Activated T-helper 1 cell treated with anti-CD3 and anti-CD28 coated beads, Interleukin-12 subunit alpha, Interleukin-12 subunit beta, Interleukin-2, Interleukin-4 antibody, amounts not matched to agents 30 ng/mL and 10 ng/mL and 1 ng/mL, durations not matched to agents 14 hours and 24 hours and 36 hours (primary cell): ENCODE measurements at places on chromosomes 13 and 19.

- DNase-seq = no peak
Observed at GRCh38 chr13:113009743-113010509, 40.9 kb downstream of the MCF2L start.

DNA sequence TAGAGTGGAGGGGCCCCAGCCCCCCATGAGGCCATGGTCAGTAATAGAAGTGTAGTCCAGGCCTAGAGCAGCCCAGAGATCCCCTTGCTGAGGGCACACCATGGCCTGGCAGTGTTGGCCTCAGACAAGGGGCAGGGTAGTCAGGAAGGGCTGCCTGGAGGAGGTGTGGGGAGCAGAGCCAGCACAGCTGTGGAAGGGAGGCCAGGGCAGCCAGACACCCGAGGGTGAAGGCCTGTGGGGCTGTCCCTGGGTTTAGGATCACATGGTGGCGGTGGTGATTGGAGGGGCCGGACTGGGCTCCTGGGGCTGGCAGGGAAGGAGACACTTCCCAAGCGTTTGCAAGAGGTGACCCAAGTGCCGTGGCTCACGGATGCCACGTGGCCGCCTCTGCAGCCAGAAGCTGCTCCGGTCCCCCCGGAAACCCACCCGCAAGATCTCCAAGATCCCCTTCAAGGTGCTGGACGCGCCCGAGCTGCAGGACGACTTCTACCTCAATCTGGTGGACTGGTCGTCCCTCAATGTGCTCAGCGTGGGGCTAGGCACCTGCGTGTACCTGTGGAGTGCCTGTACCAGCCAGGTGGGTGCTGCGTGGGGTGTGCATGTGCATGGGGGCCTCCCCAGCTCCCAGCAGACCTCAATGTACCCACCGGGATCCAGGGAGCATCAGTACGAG lies 11.6 kb upstream of the TEKTIP1 start:
- no peak for DNase-seq

- DNase-seq = no peak
Observed at GRCh38 chr13:47673009-47673850, 327.8 kb downstream of the SUCLA2 start.

- no peak for DNase-seq
Observed at GRCh38 chr13:80753866-80754265, 412.9 kb upstream of the SPRY2 start.

DNA sequence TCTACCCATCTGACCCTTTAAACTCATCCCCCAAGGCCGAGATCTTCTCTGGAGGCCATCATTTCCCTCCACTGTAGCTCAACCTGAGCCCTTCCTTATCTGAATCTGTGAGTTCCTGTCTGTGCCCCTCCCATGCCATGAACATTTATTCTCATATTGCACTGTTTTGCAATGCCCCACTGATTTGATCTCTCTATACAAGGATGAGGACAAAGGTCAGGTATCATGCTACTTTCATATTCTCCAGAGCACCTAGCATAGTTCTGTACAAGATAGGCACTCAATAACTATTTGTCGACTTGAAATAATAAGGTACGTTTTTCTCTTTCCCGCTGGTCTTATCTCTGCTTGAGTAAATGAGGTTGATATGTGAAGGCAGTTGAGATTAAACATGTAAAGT lies 135.5 kb downstream of the KLF5 start:
- DNase-seq = no peak

DNA sequence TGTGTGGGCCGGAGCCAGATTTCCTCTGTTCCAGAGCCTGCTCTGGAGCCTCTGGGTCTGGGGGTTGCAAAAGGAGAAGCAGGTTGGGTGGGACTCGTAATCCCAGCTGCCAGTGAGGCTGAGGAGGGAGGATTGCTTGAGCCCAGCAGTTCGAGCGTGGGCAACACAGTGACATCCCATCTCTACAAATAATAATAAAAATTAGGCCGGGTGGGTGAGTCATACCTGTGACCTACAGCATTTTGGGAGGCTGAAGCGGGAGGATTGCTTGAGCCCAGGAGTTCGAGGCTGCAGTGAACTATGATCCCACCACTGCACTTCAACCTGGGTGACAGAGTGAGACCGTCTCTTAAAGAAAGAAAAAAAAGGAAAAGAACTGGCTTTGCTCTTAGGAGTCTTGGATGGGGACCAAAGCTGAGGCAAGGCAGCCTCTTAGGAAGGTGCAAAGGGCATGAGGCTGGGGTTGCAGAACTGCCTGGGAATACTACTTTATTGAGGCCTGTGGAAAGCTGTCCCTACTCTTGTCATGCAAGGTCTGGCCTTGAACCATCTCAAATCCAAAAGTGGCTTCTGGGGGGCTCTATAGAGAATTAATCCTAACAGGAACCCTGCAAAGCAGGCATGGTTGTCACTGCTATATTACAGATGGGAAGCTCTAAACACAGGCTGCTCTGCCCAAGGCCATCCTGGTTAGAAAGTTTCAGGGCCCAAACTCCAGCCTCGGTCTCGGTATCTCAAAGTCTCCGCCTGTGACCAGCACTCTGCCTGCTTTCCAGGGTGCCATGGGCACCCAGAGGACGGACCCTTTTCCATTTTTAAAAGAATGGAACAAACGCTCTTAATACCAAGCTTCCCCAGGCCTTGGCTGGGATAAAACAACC lies 880 bp upstream of the C19orf12 start:
- no peak for DNase-seq
